ENCODE measurements at places on chromosomes 5 and 9. TPM values are rescaled to one million over a fixed set of nuclear protein-coding genes. Genes with fewer than 3 reads are reported as not detected.

Gene OBP2B
- total RNA-seq: not detected

Gene PDE4D
- total RNA-seq: 50.6 TPM

Gene PCDHA2
- not detected for total RNA-seq

Gene FAM169A
- 3.5 TPM for total RNA-seq

Gene IPPK
- 14.8 TPM for total RNA-seq

Gene SAPCD2
- total RNA-seq: 23.9 TPM

Gene ZNF483
- 3.5 TPM for total RNA-seq

Gene LAMC3
- 0.05 TPM for total RNA-seq

Gene GPRIN1
- 3.1 TPM for total RNA-seq

Gene CDC20B
- total RNA-seq: not detected

Gene GNA14
- not detected for total RNA-seq

Gene SLCO4C1
- total RNA-seq: 0.22 TPM

Gene GABRG2
- total RNA-seq: not detected
